HT-29 (cell line): ENCODE measurements at places on chromosomes 7 and 10.

DNA sequence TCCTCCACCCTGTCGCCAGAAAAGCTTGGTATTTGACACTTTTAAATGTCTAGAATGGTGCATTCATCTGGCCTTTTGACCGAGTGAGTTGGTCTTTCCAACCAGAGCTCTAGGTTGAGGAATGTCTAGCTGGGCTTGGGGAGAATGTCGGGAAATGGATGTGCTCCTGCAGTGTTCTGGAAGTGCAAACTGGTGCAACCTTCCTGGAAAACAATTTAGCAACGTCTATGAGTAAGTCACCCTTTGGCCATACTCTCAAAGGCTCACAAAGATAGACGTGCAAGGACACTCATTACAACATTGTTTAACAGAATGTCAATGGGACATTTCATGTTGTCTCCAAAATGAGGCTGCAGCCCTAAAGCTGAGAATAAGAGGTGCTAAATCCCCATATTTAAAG lies 12.2 kb upstream of the NMT2 start:
- no peak for DNase-seq

GRCh38 chr7:1591396-1591795 lies 21.6 kb upstream of the PSMG3 start:
- no peak for DNase-seq

- no peak for DNase-seq
These were observed 198.3 kb upstream of the DKK1 start for GRCh38 chr10:52115823-52116222.

DNA sequence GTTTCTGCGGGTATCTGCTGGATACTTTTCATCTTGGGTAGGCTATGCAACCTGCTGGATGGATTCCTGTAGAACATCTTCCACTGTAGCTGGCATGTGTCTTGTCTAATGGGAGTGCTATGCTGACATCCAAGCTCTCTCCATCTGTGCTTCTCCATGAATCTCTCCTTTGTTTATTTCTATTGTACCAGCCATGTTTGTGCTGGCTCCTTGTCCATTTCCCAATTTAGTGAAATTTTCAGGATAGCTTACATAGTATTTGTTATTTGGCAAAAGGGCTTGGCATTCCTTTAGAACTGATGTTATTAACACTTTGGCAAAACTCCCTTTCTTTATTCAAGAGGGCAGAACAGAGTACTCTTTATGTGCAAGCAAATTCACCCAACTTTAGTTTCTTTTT lies 198.0 kb downstream of the CSTF2T start:
- DNase-seq, result no peak

DNA sequence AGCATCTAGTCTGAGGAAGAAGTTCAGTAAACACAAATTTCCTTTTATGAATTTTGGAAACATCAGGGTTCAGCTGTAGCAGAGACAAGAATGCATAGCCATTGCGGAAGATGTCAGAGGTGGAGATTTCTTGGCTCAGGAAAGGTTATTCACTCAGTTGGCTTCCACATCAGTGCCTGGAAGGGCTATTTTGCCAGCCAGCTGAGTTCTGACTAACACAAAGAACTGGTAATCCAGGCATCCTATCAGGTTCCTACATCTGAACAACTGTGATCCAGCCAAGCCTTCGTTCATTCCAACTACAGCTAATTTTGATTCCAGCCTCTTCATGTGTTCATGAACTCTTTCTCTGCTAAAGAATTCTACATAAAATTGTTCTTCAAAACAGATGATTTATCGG lies 965.6 kb downstream of the XPNPEP1 start:
- no peak for DNase-seq

DNA sequence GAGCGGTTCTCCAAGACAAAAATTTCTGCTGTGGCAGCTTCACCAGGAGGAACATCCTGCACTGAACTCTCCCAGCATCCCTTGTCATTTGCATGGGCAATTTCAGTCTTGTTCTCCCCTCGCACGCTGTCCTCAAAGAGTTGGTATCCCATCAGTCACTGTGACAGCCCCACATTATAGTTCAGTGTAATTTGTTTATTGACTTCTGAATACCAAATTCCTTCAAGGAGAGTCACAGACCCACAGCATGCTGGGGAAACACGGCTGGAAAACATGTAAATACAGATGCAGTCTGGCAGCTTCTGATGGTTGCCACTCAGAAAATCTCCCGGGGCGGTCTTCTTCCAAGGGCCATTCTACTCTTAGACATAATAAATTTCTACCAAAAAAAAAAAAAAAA lies 151.0 kb upstream of the NEBL start:
- DNase-seq, result no peak

- DNase-seq, result no peak
These were observed 259.5 kb upstream of the NPY start for GRCh38 chr7:24024276-24025068.
